Natural killer cell (primary cell): ENCODE measurements at places on chromosomes 16 and 17. TPM values are rescaled to one million over a fixed set of nuclear protein-coding genes. Genes with fewer than 3 reads are reported as not detected.

DNA sequence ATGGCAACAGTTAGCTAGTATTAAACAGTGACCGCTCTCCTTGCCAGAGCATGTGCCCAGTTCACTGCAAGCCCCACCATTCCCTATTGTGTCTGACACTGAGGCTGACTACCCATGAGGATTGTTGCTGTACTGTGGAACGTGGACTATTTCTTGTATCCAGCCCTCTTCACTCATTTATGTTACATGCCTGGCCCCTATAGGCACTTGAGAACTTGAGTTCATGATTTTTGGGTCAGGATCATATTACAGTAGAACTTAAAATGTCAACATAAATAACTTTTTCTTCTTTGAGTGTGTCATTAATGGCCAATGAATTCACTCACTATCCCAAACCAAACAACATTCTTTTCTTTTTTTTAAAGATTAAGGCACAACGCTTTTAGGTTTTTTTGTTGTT, 55.7 kb downstream of the LYRM1 start:
- no peak for DNase-seq
- no peak overlapping the region for H3K27ac ChIP-seq
- H3K4me1 ChIP-seq, result no peaks in the 10 kb centered on the region
- H3K4me3 ChIP-seq, result no peak overlapping the region

GRCh38 chr17:30961209-30962188, 9.3 kb upstream of the RNF135 start:
- no peaks in the 10 kb centered on the region for H3K27me3 ChIP-seq
- DNase-seq, result no peak
- peak overlapping the region; percentile 49 for H3K27ac ChIP-seq

DNA sequence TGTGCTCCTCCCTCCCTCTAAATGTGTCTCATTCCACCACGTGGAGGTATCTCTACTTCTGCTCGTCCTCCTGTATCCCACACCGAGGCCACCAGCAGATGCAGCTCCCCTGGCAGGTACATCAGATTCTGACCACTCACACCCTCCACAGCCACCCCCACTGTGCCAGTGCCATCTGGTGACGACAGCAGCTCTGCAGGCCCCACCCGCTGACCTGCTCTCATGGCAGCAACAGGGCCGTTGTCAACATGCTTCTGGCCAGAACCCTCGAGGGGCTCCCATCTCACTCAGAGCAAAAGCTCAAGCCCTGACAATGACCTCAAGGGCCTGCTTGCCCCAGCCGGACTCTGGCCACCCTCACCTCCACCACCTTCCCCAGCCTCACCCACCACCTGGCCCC, 93.4 kb downstream of the AMFR start:
- H3K27me3 ChIP-seq, result no peaks in the 10 kb centered on the region
- no peak overlapping the region for H3K27ac ChIP-seq
- H3K4me3 ChIP-seq, result no peak overlapping the region
- no peaks in the 10 kb centered on the region for H3K4me1 ChIP-seq

GRCh38 chr17:3636908-3637373, 381 bp downstream of the CTNS start:
- H3K36me3 ChIP-seq, result no peaks in the 10 kb centered on the region
- H3K27me3 ChIP-seq, result no peaks in the 10 kb centered on the region
- peaks cover 19% of the 10 kb centered on the region for H3K4me1 ChIP-seq

TTC19 gene
- 42.3 TPM for total RNA-seq

CCDC144A gene
- total RNA-seq, result 2.4 TPM
